Chondrocyte (in vitro differentiated cells): ENCODE measurements at places on chromosomes 2 and 18. TPM values are rescaled to one million over a fixed set of nuclear protein-coding genes. Genes with fewer than 3 reads are reported as not detected.

Gene SPHKAP
- not detected in 3 replicates for total RNA-seq

Gene PAIP2B
- total RNA-seq, result 0.67 to 0.73 TPM (median 0.70 TPM) in 3 replicates

Gene DLX1
- total RNA-seq, result 6.7 to 34.2 TPM (median 7.1 TPM) in 3 replicates

- DNase-seq, result no peak
- no peak overlapping the region for H3K27ac ChIP-seq
- H3K4me1 ChIP-seq, result peaks cover 8% of the 10 kb centered on the region
- H3K4me3 ChIP-seq, result no peak overlapping the region
- peaks cover 5% of the 10 kb centered on the region for H3K36me3 ChIP-seq
Observed at GRCh38 chr2:218622606-218623365, 15.1 kb downstream of the PLCD4 start.

Gene RND3
- 65.1 to 125 TPM (median 124 TPM) in 3 replicates for total RNA-seq

DNA sequence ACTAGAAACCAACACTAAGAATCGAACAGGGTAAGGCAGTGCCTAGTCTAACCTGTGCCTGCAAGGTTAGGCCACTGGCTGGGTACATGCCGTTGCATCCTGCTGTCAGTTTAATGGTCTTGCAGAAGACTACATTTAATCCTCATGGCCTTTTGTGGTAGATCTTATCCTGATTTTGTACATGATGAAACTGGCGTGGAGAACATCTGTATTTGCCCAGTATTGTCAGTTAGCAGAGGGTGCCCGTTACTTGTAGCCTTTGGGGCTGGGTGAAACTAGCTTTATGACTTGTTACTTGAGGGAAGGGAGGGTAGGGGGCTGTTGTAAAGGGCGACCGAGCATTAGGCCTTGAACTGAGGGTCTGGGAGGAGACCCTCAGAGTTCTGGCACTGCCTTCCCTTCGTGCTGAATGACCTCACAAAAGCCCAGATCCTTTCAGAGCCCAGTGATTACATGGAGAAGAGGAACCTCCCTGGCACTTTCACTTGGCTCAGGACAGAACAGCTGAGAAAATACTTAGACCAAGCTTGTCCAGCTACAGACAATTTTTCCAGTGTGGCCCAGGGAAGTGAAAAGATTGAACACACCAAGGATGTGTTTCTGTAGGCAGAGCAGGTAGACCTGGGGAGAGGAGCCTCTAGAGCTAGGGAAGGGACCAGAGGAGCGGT, 19.5 kb downstream of the SLC20A1 start:
- H3K27me3 ChIP-seq, result no peaks in the 10 kb centered on the region
- peak overlapping the region; percentile 68 for H3K27ac ChIP-seq
- no peak overlapping the region for H3K4me3 ChIP-seq
- peaks cover 30% of the 10 kb centered on the region for H3K36me3 ChIP-seq

- no peaks in the 10 kb centered on the region for H3K27me3 ChIP-seq
- no peak for DNase-seq
- no peaks in the 10 kb centered on the region for H3K36me3 ChIP-seq
Observed at GRCh38 chr2:84919885-84920580, 14.6 kb downstream of the TMSB10 start.

Gene UGT1A6
- 0.17 TPM in 1 of 3 replicates, not detected in the others for total RNA-seq

DNA sequence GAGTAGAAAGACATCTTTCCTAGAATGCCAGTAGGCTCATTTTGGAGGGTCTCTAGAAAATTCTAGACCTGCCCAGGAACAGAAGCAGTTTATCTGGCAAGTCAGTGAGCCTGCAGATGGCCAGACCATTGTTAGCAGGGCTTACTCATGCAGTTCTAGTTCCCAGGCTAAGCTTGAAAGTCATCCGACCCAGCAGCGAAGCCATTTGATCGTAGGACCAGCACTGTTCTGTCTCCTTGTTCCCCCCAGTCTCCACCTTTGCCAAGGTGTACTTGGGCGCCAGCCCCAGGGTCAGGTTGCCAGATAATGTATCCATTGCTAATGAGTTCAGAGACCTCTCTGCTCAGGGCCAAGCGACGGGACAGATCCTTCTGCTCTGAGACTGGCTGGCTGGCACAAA, 70.1 kb downstream of the EPAS1 start:
- peaks cover 18% of the 10 kb centered on the region for H3K4me1 ChIP-seq
- H3K27me3 ChIP-seq, result no peaks in the 10 kb centered on the region
- no peak for DNase-seq
- H3K27ac ChIP-seq, result no peak overlapping the region

Gene CENPA
- total RNA-seq, result 2.6 to 6.2 TPM (median 4.6 TPM) in 3 replicates

GRCh38 chr2:172101821-172102390, 794 bp downstream of the DLX2 start:
- no peak for DNase-seq
- peaks cover 7% of the 10 kb centered on the region for H3K36me3 ChIP-seq
- peak overlapping the region; percentile 91 for H3K4me3 ChIP-seq
- no peaks in the 10 kb centered on the region for H3K27me3 ChIP-seq

DNA sequence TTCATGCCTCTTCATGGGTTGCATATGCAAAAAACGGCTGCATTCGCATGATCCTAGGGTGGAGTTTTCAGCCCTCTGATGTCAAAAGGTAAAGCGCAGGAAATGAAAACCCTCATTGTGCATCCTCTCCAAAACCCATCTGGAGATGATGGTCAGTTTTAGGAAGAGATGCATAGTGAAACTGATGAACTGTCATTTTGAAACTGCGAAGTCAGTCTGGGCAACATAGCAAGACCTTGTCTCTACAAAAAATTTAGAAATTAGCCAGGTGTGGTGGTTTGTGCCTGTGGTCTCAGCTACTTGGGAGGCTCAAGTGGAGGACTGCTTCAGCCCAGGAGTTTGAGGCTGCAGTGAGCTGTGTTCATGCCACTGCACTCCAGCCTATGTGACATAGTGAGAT, 2.5 kb upstream of the TTLL4 start:
- no peak for DNase-seq
- no peaks in the 10 kb centered on the region for H3K27me3 ChIP-seq
- H3K4me3 ChIP-seq, result no peak overlapping the region
- H3K36me3 ChIP-seq, result no peaks in the 10 kb centered on the region

Gene LYPD1
- 4.1 to 5.0 TPM in 2 of 3 replicates, not detected in the other for total RNA-seq

- no peak for DNase-seq
- no peaks in the 10 kb centered on the region for H3K36me3 ChIP-seq
- no peaks in the 10 kb centered on the region for H3K27me3 ChIP-seq
Observed at GRCh38 chr2:55452879-55453278, 33.2 kb upstream of the CCDC88A start.

Gene NCKAP1
- 164 to 189 TPM (median 186 TPM) in 3 replicates for total RNA-seq

DNA sequence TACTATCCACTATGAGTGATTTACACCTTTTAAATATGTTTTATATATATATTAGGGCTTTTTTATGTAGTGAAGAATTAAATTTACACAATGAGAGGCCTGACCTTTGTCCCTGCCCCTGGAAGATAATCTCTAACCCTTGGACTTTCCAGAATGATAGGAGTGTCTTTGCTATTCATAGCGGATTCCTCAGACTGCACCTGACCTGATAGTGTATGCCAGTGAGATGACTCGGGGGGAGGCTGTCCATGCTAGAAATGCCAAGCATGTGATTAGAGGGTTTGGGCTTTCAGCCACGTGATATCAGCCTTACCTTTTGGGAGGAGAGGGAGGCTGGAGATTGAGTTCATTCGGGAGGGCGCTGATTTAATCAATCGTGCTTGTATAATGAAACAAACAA, 44.1 kb upstream of the LHCGR start:
- no peak overlapping the region for H3K4me3 ChIP-seq
- no peaks in the 10 kb centered on the region for H3K4me1 ChIP-seq
- H3K27me3 ChIP-seq, result peaks cover 7% of the 10 kb centered on the region
- H3K36me3 ChIP-seq, result no peaks in the 10 kb centered on the region
- DNase-seq, result no peak
- no peak overlapping the region for H3K27ac ChIP-seq

- peaks cover 5% of the 10 kb centered on the region for H3K36me3 ChIP-seq
- no peak overlapping the region for H3K27ac ChIP-seq
- no peak for DNase-seq
- H3K4me1 ChIP-seq, result no peaks in the 10 kb centered on the region
- no peak overlapping the region for H3K4me3 ChIP-seq
Observed at GRCh38 chr2:99085421-99085820, 56.1 kb upstream of the C2orf15 start.

GRCh38 chr2:144824306-144825080, 304.6 kb upstream of the ZEB2 start:
- H3K27ac ChIP-seq, result no peak overlapping the region
- H3K36me3 ChIP-seq, result peaks cover 4% of the 10 kb centered on the region
- DNase-seq, result no peak
- no peaks in the 10 kb centered on the region for H3K27me3 ChIP-seq

Gene ZSWIM2
- not detected in 3 replicates for total RNA-seq

Gene KIAA2012
- not detected in 3 replicates for total RNA-seq

Gene LHCGR
- total RNA-seq, result not detected in 3 replicates

Gene FSIP2
- total RNA-seq, result 1.7 to 6.6 TPM (median 4.5 TPM) in 3 replicates

GRCh38 chr2:8394131-8394530, 287.7 kb upstream of the ID2 start:
- H3K36me3 ChIP-seq, result no peaks in the 10 kb centered on the region
- peaks cover 5% of the 10 kb centered on the region for H3K4me1 ChIP-seq
- H3K27me3 ChIP-seq, result peaks cover 8% of the 10 kb centered on the region
- DNase-seq, result no peak
- H3K27ac ChIP-seq, result no peak overlapping the region
- H3K4me3 ChIP-seq, result no peak overlapping the region

GRCh38 chr18:35183886-35184285, 56.9 kb upstream of the ZNF397 start:
- H3K27me3 ChIP-seq, result peaks cover 3% of the 10 kb centered on the region
- no peak for DNase-seq
- H3K36me3 ChIP-seq, result no peaks in the 10 kb centered on the region
- H3K4me1 ChIP-seq, result peaks cover 4% of the 10 kb centered on the region
- no peak overlapping the region for H3K27ac ChIP-seq

DNA sequence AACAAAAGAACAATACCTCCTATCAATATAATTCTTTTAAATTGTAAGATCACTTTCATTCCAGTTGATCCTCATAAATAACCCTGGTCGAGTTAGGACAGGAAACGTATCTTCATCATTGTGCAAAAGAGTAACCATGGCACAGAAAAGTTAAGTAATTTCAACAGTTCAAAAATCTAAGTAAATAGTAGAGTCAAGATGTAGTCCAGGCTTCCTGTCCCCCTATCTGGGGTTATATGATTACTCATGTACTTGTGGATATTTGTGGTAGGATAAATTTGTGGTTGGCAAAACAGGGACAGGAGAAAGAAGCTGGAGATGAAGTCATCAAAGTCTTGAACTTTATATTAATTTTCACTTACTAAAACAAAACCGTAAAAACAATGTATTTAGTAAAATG, 772.6 kb downstream of the TSN start:
- peaks cover 3% of the 10 kb centered on the region for H3K27me3 ChIP-seq
- no peak overlapping the region for H3K4me3 ChIP-seq
- H3K36me3 ChIP-seq, result no peaks in the 10 kb centered on the region
- no peaks in the 10 kb centered on the region for H3K4me1 ChIP-seq
- DNase-seq, result no peak
- no peak overlapping the region for H3K27ac ChIP-seq

DNA sequence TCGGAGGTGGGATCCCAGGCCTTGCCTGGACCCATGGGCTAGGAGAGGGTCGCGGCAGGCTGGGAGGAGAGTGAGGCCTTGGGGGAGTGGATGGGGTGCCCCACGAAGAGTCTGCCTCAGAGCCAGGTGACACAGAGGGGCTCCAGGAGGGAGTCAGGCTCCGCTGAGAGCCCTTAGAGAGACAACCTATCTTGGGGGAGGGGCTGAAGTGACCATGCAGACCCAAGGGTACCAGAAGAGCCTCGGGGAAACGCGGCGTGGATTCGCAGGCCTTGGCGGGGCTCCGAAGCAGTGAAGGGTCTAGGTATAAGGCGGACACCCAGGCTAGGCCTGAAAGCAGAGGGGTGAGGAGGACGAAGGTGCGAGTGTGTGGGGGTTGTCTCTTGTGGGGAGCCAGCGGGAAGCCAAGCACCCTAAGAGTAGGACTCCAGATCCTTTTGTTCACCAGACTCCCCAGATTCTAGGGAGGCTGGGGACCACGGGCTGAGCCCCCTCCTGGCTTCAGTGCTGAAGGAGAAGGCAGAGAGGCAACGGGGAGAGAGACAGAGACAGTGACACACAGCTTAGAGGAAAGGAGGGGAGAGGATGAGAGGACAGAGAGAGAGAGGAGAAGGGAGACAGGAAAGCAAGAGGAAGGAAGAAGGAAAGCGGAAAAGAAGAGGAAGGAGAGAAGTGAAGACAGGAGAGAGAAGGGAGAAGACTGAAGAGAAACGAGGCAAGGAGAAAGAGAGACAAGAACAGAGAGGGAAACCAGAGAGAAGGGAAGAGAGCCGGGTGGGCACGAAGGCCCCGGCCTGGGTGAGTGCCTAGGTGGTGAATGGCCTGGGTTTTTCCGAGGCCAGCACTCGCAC, 1.1 kb upstream of the HOXD11 start:
- peaks cover 30% of the 10 kb centered on the region for H3K4me1 ChIP-seq
- DNase-seq, result no peak
- peaks cover 83% of the 10 kb centered on the region for H3K27me3 ChIP-seq
- H3K4me3 ChIP-seq, result peak overlapping the region; percentile 15

GRCh38 chr2:167104691-167105090, 216.4 kb downstream of the XIRP2 start:
- no peaks in the 10 kb centered on the region for H3K36me3 ChIP-seq
- no peaks in the 10 kb centered on the region for H3K4me1 ChIP-seq
- H3K27me3 ChIP-seq, result no peaks in the 10 kb centered on the region
- H3K4me3 ChIP-seq, result no peak overlapping the region
- H3K27ac ChIP-seq, result no peak overlapping the region

Gene USP14
- total RNA-seq, result 75.1 to 88.4 TPM (median 76.7 TPM) in 3 replicates

Gene STPG4
- total RNA-seq, result 0.25 to 0.58 TPM (median 0.28 TPM) in 3 replicates

GRCh38 chr2:218834685-218835084, 3.1 kb upstream of the PRKAG3 start:
- H3K27me3 ChIP-seq, result peaks cover 25% of the 10 kb centered on the region
- H3K4me3 ChIP-seq, result no peak overlapping the region
- no peak for DNase-seq
- no peaks in the 10 kb centered on the region for H3K36me3 ChIP-seq
- peaks cover 21% of the 10 kb centered on the region for H3K4me1 ChIP-seq

DNA sequence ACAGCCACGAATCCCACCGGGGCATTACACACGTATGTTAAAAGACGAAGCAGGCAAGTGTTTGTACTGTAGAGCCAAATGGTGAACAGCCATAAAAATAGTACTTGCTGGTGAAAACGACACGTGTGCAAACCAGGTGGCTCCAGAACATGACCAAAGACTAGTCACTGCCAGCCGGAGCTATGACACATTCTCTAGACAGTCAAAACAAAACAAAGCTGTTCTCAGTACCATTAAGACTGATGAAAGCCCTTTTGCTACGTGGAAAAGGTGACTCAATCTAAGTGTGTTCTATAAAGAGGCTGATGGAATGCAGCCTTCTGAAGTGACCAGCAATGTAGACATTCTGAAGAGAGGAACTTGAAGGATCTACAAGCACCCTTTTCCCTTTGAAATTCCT, 367.7 kb upstream of the NETO1 start:
- peaks cover 11% of the 10 kb centered on the region for H3K4me1 ChIP-seq
- H3K4me3 ChIP-seq, result no peak overlapping the region
- H3K27ac ChIP-seq, result no peak overlapping the region
- no peak for DNase-seq
- H3K36me3 ChIP-seq, result no peaks in the 10 kb centered on the region
- no peaks in the 10 kb centered on the region for H3K27me3 ChIP-seq

GRCh38 chr2:23574919-23575654, 190.1 kb downstream of the KLHL29 start:
- no peak overlapping the region for H3K4me3 ChIP-seq
- no peaks in the 10 kb centered on the region for H3K4me1 ChIP-seq
- peaks cover 4% of the 10 kb centered on the region for H3K36me3 ChIP-seq
- H3K27me3 ChIP-seq, result peaks cover 2% of the 10 kb centered on the region

Gene TMEM37
- 0.36 to 1.1 TPM (median 0.77 TPM) in 3 replicates for total RNA-seq
